ENCODE measurements at places on chromosomes 7 and 10.

GRCh38 chr10:16852624-16853023 lies 35.4 kb upstream of the RSU1 start:
- no peak for DNase-seq

DNA sequence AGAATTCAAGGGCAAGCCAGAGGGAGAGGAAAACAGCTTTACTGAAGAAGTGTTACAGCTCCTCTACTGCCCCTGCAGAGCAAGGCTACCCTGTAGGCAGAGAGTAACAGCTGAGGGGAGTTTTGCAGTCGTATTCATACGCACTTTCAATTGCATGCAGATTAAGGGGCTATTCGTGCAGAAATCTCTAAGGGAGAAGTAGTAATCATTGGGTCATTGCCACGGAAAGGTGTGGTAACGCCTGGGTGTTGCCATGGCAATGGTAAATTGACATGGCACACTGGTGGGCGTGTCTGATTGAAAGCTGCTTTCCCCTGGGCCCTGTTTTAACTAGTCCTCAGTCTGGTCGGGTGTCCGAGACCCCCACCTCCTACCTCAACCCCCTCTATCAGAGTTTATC lies 227.2 kb downstream of the NSUN6 start:
- DNase-seq: no peak

- DNase-seq: no peak
Measured at GRCh38 chr10:103765168-103765567, 90.2 kb downstream of the SH3PXD2A start.

DNA sequence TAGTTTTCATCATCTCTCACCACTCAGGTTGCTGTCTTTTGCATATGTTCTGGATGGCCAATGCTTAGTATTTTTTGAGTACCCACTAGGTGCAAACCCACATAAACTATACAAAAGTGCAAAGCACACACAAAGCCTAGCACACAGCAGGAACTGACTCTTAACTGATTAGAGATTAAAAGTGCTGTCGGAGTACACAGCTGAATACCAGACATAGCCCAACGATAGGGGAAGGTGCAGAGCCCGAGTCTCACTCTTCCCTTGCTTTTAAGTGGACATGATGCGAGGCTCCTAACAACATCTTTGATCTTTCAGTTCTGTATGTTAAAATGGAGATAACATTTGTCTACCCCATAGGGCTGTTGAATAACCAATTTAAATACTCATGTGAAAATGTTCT lies 90.8 kb downstream of the DPY19L1 start:
- DNase-seq: no peak

DNA sequence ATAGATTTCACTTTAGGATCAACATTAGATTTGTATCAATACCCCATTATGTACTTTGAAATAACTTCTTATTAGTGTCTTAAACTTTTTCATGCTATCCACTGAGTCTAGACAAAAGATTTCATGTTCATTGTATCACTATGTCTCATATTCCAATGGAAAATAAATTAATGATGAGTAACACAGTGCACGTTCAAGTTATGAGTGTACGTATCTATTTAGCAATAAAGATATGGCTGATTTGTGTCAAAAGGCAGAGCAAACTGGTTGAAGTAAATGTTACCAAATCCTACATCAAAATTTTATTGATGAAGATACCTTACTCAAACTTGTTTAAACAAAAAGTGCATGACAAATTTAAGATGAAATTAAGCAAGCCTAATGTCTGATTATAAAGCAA lies 102.4 kb downstream of the SEMA3E start:
- DNase-seq: no peak

DNA sequence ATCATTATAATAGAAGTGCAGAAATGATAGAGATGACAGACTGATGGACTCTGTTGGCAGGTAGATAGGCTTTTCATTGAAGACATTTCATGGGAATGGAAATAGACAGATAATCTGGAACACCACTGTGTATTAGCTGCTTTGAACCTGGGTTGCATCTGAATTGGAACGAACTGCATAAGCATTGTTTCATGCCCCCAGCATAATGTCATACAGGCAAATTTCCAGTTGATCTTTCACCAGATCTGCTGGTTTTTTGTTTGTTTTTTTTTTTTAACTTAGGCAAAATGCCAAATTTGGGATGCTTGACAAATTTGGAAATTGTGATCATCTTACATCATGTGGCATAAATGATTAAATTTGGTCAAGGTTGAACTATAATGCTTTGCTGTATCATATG lies 172.1 kb upstream of the AOAH start:
- no peak for DNase-seq

- DNase-seq: no peak
Measured at GRCh38 chr10:132562916-132563456, 25.4 kb downstream of the INPP5A start.

DNA sequence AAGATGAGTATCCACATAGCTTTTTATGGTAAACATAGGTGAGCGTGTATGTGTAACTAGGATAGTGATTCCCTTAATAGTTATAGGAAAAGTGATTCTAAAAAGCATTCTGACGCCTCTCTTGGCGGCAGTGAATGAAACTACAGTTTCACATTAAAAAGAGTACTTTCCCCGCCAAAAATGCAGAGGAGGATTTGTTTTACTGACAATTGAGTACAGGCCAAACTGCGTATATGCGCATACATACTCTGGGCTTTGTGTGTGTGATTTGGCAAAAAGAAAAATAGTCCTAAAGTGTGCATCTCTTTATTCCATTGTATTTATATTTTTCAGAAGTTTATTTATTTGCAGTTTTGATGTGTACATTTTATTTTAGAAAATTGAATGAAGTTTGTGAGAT lies 10.3 kb downstream of the CUL1 start:
- no peak for DNase-seq

DNA sequence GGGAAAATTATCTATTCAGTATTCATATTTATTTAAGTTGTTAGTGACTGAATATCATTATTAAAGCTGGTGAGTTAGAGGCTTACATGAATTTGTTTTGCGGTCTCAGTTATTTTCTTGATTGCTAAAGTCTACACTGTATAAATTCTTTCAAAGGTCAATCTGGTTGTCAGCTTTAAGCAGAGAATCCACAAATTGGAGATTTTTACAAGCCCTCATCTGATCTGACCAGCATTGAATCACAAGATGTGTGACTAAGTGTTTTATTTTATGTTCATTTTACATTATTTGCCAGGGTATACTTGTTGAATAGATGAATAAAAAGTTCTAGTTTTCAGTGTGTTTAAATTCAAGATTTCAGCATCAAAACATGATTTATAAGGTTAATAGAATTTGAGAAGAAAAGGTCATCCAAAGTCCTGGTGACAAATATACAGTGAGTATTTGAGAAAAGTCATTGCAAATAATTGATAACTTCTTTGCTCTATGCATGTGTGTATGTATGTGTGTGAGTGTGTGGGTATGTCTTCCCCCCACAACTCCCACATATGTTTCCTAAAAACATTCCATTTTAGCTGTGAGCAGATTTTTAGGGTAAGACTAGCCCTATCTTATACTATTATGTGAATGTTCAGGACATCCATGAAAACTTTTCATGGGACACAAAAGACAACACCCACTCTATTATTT lies 4.4 kb downstream of the SEMA3A start:
- no peak for DNase-seq

DNA sequence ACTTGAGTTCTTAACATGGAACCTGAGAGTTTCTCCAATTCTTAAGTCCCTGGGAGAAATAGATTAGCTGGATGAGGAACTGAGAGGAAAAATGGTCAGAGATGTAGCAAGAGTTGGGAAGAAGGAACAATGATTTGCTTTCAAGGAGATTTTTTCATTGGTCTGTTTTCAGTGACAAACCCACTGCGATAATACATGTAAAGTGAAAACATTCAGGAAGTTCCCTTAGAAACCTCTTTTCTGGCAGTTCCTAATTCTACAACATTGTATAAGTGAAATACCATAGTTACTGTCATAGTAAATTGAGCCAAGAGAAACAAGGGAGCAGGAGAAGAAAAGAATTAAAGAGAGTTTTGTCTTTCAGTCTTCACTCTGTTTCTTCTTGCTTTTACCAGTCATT lies 12.1 kb upstream of the MAGI2 start:
- no peak for DNase-seq

DNA sequence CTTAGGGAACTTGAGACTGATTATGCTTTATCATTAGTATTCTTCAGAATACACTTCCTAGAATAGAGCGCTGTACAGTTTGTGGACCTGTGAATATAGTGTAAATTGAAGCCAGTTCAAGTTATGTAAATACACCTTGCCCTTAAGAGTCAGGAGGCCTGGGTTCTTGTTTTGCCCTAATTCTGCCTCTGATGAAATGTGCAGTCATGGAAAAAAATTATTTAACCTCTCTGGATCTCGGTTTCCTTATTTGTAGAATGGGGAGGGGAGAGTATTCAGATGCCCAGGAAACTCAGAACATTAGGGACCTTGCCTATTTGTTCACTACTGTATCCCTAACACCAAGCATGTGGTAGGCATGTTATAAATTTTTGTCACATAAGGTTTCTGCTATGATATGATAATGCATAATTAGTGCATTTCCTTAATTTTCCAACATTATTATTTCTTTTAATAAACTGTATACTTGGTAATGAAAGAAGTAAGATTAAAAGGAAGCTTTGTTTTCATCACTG lies 1.3 kb downstream of the EXOC6 start:
- no peak for DNase-seq

GRCh38 chr10:697097-697875 lies 7.8 kb upstream of the DIP2C start:
- DNase-seq: no peak

DNA sequence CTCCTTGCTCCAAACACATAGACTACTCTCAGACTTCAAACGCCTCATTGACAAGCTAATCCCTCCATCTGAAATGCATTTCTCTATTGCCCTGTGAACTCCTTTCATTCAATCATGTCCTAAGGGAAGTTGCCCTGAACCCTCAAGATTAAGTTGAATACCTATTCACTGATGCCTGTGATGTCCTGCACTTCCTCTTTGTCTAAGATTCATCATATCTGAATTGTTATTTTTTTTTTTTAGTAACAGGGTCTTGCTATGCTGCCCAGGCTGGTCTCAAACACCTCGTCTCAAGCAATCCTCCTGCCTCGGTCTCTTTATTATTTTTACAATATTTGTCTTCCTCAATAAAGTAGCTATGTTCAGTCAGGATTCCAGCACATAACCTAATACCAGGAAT lies 3.2 kb downstream of the PSMA2 start:
- no peak for DNase-seq

DNA sequence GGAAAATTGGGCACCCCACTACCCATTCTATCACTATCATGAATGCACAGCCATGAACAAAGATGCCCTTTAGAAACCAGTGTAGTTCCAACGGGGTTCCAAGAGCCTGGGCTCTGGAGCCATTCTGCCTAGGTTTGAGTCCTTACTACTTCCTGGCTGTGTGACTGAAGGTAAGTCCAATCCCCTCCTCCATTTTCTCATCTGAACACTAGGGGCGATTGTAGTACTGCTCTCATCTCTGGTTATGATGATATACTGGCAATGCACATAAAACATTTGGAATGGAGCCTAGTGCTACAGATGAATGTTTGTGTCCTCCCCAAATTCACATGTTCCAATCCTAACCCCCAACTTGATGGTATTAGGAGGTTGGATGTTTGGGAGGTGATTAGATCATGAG lies 28.1 kb upstream of the CDH23 start:
- no peak for DNase-seq

DNA sequence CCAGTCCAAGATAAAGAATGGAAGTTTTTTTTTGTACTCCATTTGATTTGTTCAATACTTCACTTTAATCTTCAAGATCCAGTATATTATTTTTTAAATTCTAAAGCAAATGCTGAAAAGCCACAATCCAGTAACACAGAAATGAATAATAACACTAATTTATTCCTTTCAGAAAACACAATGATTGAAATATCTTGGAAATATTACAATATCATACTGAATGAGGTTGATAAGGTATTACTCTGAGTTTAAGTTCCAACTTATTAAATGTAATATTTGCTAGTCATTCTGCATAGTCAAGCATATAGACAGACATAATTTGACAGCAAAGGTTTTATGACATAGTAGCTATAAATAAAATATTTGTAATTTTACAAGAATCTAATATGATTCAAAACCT lies 4.4 kb downstream of the MEOX2 start:
- DNase-seq: no peak

DNA sequence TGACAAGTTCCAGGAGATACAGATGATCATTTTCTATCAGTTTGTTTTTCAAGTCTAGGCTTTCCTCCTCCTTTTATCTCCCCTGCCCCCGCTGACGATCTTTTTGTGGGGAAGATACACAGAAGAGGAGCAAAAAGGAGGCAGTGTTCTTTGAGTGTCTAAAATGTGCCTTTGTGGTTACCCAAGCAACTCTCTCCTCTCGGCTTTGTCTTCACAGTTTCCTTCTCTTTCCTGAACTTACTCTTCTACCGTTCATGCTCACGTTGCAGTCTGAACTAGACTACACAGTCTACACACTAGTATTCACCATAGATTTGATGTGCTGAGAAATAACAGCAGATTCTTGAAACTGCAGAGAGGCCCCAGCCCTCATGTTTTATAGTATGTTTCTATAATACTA lies 23.6 kb downstream of the CEP41 start:
- no peak for DNase-seq

GRCh38 chr7:150751702-150752101 lies 14.5 kb downstream of the GIMAP5 start:
- no peak for DNase-seq

DNA sequence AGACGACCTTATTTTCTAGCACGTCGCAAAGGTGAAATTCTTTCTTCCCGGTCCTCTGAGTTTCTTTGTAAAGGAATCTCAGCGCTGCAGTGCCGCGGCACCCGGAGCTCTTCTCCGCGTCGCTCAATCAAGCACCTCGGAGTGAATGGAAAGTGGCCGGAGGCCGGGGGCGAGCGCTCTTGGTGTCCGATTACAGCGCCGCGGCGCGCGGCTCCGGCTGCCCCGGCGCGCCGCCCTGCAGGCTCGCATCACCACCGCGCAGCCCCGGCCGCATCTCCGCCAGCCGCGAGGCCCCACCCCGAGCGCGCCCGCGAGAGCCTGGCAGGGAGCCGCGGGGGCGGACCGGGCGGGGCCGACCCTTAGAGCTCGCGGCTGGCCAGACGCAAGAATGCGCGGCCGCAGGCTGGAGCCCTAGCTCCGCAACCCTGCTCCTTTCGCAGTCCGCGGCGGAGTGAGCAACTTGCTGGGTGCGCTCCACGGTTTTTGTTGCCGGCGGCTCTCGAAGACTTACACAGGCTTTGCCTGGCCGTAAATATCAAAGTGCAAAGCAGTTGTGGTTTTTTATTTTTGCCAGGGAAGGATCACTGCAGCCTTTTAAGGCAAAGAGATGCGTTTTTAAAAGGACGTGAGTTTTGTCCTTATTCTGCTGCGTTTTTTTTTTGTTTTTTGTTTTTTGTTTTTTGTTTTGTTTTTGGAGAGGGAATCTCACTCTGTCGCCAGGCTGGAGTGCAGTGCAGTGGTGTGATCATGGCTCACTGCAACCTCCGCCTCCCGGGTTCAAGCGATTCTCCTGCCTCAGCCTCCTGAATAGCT lies at the start of gene SEMA3C:
TSS of gene SEMA3C (minus strand) at position 143 of the 813 bp plus-strand sequence. CDS start 2,270 bp downstream, outside the sequence.
- DNase-seq: no peak

DNA sequence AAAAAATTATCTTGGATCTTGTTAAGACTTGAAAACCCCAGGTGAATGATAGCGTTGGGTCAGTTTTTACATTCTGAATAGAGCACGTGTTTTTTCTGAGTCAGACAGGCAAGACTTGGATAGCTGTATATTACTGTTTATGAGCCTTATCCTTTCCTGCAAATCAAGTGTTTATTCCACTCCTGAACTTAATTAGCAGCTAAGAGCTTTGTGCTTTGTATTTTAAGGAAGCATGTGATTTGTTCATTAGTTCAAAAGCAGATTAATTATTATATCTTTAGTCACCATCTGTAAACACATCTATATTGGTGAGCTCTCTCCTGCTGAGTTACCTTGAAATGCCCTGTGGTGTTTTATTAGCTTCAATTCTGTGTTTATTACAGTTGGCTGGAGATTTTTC lies 98.6 kb upstream of the PRPS1L1 start:
- DNase-seq: no peak

- no peak for DNase-seq
Measured at GRCh38 chr10:7194571-7194970, 216.3 kb downstream of the SFMBT2 start.
